HS-5 (cell line): ENCODE measurements at places on chromosomes 6 and 20.
A peak's percentile ranks its signal among the peaks of the same experiment; 100 is the strongest.

DNA sequence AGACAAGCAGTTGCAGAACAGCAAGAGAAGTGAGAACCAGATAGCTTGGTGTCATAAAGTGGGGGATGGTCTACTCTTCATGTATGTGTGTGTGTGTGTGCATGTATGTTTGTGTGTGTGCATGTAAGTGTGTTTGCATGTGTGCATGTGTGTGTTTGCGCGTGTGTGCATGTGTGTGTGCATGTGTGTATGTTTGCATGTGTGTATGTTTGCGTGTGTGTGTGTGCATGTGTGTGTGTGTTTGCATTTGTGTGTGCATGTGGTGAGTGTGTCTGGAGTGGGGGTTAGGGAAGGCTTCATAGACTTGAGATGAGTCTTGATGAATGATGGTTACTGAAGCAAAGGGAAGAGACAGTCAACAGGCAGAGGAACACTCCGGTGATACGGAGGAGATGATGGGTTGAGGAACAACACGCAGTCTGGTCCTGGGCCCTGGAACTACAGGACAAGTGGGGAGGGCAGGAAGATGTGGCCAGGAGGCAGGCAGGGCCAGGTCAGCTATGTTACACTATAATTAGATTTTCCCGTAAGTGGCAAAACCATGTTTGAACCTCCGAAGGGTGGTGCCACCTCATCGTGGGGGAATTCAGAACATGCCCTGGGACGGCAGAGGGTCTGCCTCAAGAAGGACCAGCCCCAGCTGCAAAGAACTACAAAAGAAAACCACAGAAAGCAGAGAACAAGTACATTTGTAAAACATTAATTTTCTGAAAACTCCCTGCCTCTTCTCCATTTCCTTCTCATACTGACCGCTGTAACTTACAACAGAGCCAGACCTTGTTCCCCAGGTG lies 38.7 kb upstream of the PDE10A start:
- no peak for DNase-seq

GRCh38 chr6:134719911-134720310 lies 230.0 kb downstream of the ALDH8A1 start:
- DNase-seq, result no peak

GRCh38 chr6:111662072-111662793 lies 56.6 kb upstream of the TRAF3IP2 start:
- no peak for DNase-seq

DNA sequence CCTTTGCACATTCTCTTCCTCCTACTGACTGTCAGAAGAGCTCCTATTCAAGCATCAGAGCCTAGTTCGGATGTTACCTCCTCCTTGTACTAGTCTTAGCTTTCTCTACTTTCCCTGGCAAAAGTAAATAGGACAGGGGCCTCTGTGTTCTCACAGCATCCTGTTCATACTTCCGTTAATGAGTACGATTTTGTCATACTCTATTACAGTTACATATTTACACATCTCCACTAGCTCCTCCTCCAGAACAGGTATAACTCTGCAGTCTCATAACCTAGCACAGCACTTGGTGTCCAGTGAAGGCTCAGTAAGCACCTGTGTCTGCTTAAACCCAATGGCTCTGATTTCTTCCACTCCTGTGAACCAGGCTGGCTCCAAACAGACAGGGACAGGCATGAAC lies 7.0 kb downstream of the ELMO2 start:
- no peak for DNase-seq

- no peak for DNase-seq
Measured at GRCh38 chr6:121791396-121792315, 356.2 kb downstream of the GJA1 start.

DNA sequence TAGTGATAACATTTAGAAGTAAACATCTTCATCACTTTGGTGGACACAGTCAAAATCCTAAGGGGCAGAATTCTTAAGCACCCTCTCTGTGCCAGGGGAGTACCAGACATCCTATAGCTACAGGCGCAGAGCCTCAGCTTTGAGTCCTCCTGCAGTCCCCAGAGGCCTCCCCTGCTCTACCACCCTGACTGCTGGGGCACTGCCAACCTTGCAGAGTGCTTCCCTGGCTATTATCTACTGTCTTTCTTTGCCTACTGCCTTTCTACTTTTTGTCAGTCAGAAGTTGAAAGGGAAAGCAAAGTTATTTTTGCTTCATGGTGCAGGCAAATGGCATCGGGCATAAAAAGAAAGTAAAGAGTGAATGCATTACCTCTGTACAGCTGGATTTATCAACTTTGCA lies 80.1 kb downstream of the AIG1 start:
- DNase-seq, result no peak

DNA sequence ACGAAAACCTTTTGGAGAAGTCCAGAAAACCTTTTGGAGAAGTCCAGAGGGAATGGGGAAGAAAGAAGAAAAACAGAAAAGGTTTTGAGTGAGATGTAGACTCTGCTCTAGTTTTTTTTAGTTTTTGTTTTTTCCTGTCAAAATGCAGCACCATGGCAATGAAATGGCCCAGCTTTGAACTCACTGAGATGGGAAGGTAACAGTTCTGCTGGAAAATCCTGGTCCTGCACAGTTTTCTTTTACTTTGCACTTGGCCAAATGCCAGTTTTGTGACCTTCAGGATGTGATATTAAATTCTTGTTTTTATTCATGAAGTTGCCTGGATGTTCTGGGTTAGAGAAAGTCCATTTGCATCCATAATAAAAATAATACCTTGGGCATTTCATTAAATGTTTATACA lies 145.7 kb downstream of the CFAP61 start:
- no peak for DNase-seq

- DNase-seq, result no peak
Measured at GRCh38 chr20:62822239-62822787, 5.5 kb downstream of the COL9A3 start.

DNA sequence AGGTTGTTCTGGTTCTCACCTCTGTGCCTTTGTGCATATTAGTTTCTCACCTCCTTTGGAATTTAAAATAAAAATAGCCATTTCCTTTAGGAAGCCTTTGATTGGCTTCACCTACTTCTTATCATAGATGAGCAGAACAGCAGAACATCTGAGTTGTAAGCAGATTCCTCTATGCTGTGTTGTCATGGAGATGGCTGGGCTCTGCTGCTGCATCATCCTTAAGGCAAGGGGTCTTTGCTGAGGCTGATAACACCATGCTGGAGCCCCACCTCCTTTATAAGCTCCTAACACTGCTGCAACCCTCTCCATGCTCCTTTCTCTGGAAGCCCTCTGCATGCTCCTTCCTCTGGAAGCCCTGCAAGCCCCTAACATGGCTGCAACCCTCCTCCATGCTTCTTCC lies 276.5 kb upstream of the TCF21 start:
- no peak for DNase-seq

- no peak for DNase-seq
Measured at GRCh38 chr6:137351890-137352289, 132.7 kb upstream of the IFNGR1 start.

DNA sequence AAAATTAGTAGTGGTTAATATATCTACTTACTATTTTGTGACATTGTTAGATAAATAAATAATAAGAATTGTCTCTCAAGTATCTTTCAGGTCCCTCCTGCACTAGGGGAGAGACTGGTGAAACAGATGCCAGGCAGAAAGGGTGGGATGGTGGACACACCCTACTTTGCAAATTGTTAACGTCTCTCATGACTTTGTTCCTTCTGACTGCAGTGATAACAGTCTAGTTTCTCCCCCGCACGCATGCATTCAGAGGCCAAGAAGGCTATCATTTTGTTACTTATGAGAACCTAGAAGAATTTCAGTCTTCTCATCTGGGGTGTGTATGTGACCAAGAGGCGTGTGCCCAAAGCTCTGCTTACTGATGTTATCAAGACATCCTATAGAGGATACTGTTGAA lies 152.3 kb downstream of the EDN1 start:
- no peak for DNase-seq

DNA sequence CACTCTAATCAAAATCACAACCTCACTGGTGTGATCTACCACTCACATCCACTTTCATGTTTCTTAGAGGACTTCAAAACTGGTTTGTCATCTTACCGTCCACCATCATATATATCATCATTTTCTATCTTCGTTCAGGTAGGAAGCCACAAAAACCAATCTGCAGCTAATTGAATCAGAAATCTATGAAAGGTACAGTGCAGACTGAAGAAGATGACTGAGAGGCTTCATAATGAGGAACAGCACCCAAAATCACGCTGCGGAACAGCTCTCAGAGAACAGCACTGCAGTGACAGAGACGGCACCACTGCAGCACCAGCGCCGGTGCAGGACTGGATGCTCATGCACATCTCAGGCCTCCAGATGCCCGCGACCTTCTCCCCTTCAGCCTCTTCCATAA lies 13.0 kb downstream of the GMDS start:
- DNase-seq, result no peak

DNA sequence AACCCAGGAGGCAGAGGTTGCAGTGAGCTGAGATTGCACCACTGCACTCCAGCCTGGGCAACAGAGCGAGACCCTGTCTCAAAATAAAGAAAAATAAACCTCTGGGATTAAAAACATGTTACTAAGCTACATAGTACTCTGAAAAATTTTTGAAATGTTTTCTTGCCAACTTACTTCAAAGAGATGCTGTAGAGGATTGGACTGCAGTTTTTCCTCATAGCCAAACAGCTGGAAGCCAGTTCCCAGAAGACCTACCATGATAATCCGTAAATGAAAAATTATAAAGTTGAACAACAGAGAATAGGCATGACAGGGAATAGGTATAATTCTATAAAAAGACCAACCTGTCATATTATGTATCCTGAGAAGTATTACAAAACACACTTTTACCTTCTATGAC lies 48.0 kb downstream of the RARS2 start:
- no peak for DNase-seq

- DNase-seq, result no peak
Measured at GRCh38 chr6:168012431-168013249, 15.2 kb downstream of the KIF25 start.

GRCh38 chr20:7503501-7503900 lies 436.8 kb downstream of the HAO1 start:
- no peak for DNase-seq

GRCh38 chr6:393391-394221 lies 2.1 kb downstream of the IRF4 start:
- no peak for DNase-seq

- peak; percentile 94 for DNase-seq
Measured at GRCh38 chr20:25525867-25526266, 59.5 kb downstream of the NINL start.

DNA sequence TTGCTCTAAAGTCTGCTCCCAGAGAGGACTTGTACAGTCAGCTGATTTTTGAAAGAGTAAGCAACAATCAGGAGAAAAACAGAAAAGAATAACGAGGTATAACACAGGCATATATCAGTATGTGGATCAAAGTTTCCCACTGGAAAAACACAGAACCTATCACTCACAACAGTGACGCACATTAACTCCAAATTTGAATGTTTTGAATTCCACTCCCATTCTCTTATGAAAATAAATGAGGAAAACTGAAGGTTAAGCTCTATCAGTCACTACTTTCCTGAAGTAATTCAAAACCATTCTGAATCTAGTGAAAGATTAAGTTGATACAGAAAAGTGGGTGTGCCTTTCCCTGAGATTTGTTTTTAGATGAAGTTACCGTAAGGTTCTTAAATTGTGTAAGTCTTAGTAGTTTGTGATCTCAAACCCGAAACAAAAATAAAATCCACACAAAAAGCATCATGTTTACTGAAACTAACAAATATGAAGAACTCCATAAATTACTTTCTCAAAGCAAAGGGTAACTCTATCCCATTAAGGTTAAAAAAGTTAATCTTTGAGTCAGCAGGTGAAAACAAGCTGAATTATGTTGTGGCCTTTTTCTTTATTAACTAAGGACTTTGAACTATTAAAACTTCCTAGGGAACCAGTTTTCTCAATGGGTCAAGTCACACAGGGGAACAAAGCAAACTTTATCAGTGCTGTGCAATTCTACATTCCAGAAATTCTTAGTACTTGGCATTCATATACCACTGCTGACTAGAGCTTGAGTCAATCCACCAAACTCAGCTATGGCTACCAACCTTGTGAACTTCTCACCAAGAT lies 115.7 kb downstream of the OGFRL1 start:
- DNase-seq, result peak; percentile 81

DNA sequence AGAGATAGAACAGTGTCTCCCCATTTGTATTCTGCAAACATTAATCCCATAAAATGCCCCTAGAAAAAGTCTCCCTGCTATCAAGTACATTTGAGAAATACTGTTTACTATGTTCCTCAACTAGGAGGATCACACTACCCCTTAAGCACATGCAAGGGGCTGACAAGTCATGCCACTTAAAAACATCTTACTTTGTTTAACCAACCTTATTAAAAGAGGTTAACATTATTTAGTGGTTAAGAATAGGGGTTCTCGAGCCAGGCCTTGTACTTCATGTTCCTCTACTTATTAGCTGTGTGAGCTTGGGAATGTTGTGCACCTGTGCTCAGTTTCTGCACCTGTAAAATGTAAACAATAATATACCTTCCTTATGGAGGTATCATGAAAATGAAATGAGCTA lies 113.7 kb downstream of the UBE3D start:
- no peak for DNase-seq

DNA sequence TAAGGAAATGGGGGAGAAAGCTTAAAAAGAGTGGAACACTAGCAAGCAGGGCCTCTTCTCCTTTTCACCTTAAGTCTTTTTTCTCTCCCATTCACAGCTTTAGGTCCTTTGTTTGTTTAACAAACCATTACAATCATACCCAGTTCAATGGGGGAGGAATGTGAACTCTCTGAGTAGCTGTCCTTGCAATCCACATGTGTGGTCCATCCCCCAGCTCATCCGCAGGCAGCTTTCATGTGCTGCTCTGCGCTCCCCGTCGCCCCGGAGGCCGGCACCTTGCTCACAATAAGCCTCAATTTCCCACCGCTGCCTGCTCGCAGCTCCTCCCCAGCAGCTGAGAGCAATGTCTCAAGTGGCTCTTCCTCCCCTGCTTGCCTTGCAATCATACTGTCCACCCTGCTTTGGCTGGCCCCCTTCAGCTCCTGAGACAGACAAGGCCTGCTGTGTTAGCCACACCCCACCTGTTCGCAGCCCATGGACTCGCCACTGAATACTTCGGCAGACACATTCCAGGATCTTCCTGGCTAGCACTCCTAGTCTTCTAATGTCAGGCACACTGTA lies 49.1 kb downstream of the PLAGL1 start:
- no peak for DNase-seq

DNA sequence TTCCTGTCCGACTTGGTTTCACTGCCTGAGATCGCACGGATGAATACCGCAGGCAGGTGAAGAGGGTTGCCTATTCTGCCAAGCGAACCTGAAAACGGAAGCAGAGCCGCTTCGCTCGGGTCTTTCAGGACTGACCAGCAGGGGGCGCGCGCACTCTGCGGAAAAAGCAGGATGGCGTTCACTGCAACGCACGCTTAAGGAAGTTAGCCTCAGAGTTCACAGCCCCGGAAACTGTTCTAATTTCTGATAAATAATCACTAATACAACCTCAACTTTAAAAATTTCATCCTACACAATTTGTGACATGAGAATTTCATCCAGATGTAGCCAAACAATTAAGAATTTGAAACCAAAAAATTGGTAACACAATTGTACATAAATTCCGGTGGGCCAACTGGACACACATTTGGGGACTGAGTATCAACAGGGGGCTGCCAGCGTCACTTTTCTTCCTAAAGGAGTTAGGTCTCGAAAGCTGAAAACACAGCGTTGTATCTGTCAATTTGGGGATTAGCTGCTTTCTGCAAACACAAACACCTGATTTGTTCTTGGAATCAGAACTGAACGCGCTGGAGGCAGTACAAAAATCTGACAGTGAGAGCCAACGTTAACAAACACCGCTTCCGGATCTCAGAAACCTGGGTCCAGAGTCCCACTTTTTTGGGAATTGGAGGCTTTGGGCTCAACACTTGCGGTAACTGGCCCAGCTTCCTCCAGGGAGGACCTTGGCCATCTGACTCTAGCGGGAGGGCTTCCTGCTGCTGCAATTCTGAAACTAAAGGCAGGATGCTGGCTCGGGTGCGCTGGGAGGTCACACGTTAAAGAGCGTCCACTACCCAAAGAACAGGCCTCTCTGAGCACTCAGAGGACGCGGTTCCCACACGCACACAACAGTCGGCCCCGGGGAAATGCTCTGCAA lies 8.8 kb downstream of the PXDC1 start:
- no peak for DNase-seq
